Activated naive CD8-positive, alpha-beta T cell treated with anti-CD3 and anti-CD28 coated beads, Interleukin-2, amount 50 U/mL, for 16 hours (primary cell): ENCODE measurements at places on chromosomes 6 and 20.

GRCh38 chr6:15506066-15506465 is 156.8 kb downstream of the DTNBP1 start:
- DNase-seq = no peak

DNA sequence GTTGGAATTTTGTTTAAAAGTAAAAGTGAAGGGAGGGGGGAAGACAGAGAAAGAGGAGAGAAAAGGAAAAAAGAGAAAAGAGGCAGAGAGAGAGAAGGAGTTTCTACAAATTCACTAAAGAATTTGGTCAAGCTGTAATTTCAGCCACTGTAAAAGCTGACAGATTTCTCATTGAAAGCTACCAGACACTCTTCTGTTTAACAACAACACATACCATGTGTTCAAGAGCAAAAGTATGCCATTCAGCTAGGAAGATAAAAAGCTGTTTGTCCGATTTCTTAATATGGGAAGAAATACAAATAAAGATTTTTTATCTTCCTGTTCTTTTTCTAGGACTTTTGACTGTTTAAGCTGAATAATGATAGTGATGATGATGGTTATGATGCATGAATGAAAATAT is 204.8 kb upstream of the RSPO3 start:
- no peak for DNase-seq

GRCh38 chr6:56243518-56244070 is 3.8 kb downstream of the COL21A1 start:
- DNase-seq = no peak

- DNase-seq = no peak
Measured at GRCh38 chr6:32689531-32690501, 23.4 kb upstream of the HLA-DQB1 start.

DNA sequence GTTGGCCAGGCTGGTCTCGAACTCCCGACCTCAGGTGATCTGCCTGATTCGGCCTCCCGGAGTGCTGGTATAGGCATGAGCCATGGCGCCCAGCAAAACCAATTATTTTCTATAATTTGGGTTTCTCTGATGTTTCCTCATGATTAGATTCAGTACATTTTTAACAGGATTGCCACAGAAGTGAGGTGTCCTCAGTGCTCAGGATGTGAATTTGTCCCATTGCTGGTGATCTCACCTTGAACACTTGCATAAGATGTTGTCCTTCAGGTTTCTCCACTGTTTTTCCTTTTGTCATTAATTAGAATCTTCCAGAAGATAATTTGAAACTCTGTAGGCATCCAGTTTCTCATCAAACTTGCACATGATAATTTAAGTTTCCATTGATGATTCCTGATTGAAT is 45.4 kb upstream of the RPL7L1 start:
- no peak for DNase-seq

GRCh38 chr6:18654821-18655220 is 267.7 kb downstream of the RNF144B start:
- DNase-seq = no peak

DNA sequence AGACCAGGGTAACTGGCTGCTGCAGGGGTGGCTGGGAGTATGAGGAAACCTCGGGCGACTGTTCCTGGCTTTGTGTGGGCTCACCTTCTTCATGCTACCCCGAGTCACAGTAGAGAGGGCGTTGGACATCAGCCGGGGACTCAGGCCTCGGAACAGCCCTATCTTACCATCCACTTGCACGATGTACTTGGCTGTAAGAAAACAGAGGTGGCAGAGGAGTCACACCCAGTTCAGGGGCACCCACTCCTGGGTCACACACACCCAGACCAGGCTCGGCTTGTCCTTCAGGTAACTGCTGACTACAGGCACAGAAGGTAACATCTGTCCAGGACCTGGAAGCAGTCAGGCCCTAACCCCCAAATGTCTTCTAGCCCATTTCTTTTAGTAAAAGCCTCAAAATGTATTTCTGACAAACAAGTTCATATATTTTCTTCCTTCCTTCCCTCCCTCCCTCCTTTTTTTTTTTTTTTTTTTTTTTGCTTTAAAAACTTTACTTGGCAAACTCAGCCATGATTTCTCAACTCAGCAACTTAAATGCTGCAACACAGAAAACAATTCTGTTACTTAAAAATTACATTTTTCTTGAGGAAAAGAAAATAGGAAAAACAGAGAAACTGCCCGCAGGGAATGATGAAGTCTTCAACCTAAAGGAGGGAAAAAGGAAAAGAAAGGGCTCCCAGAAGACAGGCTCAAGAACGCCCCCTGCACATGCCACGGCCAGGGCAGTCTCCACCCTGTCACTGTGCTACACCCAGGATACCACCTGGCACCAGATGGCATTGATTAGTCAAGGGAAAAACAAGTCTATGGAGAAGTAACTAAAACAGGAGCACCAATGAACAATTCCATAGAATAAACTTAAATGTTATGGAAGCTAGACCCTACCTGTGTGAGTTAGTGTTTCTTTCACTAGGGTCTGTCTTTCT is 7.3 kb downstream of the MTCH1 start:
- no peak for DNase-seq

DNA sequence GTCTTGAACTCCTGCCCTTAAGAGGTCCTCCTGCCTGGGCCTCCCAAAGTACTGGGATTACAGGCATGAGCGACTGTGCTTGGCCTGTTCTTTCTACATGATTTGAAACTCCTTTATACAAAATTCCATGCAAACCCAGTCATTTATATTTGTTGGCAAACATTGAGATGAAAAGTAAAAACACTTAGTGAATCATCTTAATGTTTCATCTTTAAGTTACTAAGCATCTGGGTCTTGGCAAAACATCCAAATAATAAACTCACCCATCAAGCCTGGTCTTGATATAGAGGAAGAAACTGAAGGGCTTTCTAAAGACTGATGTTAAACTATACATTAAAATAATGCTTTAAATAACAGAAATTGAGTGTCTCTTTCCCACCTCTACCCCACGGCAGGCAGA is 95.1 kb downstream of the FUT9 start:
- no peak for DNase-seq

GRCh38 chr6:9028086-9028485 is 592.7 kb upstream of the SLC35B3 start:
- DNase-seq = no peak
